Posterior cingulate gyrus (tissue), 11 donors: ENCODE measurements at places on chromosomes 12 and 14.

GRCh38 chr12:132513070-132513398 lies 23.1 kb downstream of the FBRSL1 start:
- no peak for DNase-seq

- DNase-seq = no peak
These were observed 54.5 kb upstream of the PRICKLE1 start for GRCh38 chr12:42643881-42644579.

DNA sequence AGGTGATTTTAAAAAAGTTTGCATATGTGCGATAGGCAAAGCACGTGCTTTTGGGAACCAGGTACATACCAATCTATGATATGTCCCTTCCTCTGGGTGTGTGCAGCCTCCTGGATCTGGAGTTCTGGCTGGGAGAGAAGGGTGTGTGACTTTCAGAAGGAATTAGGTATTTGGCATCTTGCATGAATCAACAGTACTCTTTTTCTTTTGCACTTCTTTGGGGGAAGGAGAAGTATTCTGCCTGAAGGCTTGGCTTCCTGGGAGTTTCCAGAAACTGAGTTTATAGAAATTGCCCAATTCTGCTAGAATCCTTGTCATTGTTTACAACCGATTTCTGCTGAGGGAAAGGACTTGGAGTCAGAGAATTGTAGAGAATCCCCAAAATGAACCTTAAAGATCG lies 2.9 kb upstream of the CLMN start:
- DNase-seq = no peak

GRCh38 chr14:102768223-102769048 lies 8.8 kb upstream of the TRAF3 start:
- DNase-seq = no peak

GRCh38 chr12:60602601-60603000 lies 1006.8 kb downstream of the SLC16A7 start:
- DNase-seq = no peak

- DNase-seq = no peak
These were observed 1.1 kb upstream of the JPH4 start for GRCh38 chr14:23579739-23580138.

- DNase-seq = no peak
These were observed 653.3 kb upstream of the MIS18BP1 start for GRCh38 chr14:45906257-45906656.

GRCh38 chr12:11545484-11546330 lies 103.8 kb upstream of the ETV6 start:
- DNase-seq = no peak

DNA sequence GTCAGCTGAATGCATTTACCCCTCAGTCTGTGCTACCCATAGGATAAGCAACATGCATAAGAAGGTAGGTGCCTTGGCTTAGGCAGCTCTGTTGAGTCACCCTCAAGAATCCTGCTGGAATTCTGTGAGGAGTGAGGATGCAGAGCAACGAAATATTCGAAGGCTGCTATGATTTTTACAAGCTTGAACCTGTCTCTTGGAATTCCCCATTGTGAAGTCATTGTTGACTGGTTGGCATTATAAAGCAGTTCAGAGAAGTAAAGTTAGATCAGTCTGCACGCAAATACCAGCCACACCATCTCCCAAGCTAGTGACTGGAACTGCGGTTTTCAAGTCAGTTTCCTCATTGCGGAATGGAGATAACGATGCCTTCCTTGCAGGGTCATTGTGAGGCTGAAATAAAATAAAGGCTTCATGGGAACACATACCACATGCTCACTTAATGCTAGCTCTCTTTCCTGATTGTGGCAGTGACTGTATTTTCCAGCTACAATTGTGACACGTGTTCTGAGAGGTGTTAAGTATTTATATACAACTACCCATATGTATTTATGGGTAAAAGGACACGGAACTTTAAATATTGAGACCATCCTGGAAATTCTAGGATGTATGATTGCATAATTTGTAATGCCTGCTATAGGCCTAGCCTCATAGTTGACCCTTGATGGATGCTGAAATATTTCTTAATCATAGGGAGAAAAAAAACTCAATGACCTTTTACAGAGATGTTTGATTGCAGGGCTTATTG lies 96.7 kb downstream of the ETV6 start:
- no peak for DNase-seq

GRCh38 chr14:91400696-91401095 lies 16.9 kb downstream of the CCDC88C start:
- no peak for DNase-seq

DNA sequence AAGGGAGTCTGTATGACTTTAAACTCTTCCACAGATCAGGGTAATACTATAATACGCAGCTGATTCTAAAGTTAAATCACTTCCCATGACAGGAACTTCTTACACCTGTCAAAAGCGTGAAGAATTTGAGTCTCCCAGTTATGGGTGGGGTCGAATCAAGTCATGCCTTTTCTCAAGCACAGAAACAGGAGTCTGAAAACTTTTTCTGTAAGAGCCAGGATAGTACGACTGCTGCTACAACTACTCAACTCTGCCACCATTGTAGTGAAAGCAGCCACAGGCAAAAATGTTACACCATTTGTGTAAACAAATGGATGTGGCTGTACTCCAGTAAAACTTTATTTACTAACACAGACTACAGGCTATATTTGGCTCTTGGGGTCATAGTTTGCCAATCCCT lies 90.3 kb downstream of the DUSP6 start:
- DNase-seq = no peak

- DNase-seq = peak; percentile 97
These were observed 4.2 kb upstream of the AJUBA start for GRCh38 chr14:22986508-22987054.

DNA sequence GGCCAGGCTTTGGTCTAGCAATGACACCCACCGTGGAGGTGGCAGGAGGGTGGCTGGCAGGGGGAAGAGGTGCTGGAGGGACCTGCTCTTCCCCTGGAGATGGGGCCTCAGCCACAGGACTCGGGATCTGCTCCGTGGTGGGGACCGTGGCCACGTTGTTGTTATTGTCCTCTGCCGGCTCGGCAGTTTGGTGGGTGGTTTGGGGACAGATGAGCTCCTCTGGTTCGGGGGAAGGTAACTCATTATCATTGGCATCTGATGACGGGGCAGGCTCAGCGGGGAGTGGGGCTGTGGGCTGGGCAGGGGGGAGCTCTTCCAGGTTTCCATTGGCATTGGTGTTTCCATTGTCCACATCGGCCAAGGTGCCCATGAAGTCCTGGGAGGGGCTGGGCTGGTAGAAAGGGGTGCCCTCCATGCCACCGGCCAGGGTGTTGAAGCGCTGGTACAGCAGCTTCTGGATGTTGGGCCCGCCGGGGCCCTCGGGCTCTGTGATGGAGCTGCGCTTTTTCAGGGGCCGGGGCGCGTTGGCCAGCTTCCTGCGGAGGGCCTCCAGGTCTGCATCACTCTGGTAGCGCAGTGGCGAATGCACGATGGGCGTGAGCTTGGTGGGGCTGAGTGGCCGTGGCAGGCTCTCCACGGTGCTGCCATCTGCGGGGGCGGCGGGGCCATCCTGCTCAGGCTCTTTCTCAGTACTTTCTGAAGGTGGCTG lies 24.3 kb downstream of the ZFYVE21 start:
- DNase-seq = no peak

GRCh38 chr12:46475972-46476645 lies 103.5 kb upstream of the SLC38A2 start:
- DNase-seq = no peak

GRCh38 chr12:119808441-119808840 lies 68.7 kb downstream of the CIT start:
- DNase-seq = no peak

- DNase-seq = peak; percentile 65
These were observed 164.6 kb downstream of the TMEM117 start for GRCh38 chr12:44000309-44000952.

DNA sequence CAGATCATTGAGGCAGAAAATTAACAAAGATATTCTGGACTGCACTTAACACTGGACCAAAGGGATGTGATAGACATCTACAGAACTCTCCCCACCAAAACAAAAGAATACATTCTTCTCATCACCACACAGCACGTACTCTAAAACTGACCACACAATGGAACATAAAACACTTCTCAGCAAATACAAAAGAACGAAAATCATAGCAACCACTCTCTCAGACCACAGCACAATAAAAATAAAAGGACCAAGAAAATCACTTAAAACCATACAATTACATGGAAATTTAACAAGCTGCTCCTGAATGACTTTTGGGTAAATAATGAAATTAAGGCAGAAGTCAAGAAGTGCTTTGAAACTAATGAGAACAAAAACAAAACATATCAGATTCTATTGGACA lies 254.0 kb upstream of the STXBP6 start:
- no peak for DNase-seq

DNA sequence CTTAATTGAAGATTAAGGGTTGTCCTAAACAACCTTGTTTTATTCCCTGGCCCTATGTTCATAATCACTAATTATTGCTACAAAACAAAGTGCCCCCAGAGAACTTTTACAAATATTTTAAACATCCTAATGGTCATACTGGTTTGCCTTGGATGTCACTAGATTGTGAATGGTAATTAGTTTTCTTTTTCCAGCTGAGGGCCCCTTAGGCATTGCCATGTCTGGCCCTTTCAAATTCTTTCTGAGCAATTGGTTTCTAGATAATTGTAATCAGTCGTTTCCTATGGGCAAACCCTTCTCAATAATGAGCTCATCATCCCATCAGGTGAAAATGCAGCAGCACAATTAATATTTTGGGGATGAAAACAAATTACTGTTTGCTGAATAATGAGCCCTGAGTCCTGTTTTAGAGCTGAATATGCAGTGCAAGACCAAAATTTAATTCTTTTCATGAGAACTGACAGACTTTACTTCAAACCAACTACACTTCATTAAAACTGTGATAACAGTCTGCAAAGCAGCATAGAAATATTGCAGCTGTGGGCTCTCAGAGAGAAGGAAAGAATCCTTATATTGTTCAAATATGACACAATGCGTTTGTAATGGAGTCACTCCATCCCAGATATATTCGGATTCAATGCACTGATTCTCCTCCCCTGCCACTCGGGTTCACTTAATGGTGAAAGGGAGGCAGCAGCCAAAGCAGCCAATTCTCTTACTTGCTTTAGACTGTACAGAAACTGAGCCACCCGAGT lies 67.7 kb upstream of the ARHGAP5 start:
- no peak for DNase-seq

- DNase-seq = no peak
These were observed 97.4 kb downstream of the PRKCH start for GRCh38 chr14:61418746-61419145.

GRCh38 chr14:101475456-101476257 lies 85.6 kb upstream of the DIO3 start:
- no peak for DNase-seq

DNA sequence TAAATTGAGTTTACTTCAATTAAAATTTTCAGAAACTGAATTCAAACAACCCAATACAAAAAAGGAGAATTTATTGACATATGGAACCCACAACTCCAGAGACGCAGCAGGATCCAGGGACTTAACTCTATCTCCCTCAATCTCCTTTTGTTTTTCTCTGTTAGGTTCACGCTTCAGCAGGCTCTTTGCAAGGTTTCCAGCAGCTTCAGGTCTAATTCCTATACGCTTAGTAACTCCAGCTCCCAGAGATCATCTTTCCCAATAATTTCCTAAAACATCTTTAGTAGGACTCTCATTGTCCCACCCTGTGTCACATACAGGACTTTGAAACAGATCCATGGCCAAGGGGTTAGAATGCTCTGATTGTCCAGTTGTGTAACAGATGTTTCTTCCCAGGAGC lies 175.2 kb downstream of the RMST start:
- DNase-seq = no peak

DNA sequence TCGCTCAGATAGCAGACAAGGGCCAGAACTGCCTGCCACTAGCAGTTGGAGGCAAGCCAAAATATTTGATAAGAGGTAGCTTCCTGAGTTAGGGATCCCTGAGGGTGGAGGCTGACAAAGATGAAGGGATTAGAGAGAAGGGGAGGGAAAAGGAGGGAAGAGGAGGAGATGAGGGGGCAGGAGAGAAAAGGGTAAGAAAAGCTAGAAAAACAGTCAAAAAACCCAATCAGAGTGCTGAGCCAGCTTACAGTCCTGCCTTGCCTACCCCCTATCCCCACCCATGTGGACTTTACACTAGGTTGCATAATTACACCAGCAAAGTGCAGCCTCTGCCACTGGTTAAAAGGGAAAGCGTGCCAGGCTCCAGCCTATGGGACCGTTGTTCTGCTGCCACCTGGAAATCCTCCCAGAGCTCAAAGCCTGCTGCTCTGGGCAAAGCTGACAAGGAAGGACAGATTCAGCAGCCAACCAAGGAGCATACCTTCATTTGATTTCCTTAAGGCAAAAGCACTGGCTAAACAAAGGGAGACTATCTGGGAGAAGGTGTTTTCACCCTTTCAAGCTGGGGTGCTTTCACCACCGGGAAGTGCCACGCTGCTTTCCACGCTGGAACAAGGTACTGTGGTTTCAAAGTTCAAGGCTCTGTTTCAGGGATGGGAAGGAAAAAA lies 3.8 kb upstream of the NUMB start:
- DNase-seq = peak; percentile 57

DNA sequence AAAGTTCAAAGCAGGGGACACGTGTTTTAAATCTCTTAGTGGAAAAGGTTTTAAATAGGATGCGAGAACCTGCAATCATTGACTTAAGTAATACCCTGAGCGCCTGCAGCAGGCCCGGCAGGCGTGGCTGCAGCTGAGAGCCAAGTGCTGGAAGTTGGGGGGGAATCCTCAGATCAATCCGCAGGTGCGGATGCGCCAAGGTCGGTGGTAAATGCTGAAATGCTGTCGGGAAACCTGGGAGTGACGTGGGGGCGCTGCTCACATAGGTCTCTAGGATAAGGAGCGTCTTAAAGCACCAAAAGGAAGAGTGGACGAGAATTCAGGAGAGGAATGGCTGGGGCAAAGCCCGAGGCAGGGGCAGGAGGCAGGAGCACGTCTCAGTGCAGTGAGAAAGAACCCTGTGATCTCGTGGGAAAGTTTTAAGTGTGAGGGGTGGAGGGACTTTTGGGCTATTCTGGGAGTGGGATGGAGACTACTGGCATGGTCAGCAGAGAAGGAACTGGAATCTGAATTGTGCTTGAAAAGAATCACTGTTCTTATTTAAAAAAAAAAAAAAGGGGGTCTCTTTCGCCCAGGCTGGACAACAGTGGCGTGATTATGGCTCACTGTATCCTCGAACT lies 883 bp upstream of the CDCA4 start:
- no peak for DNase-seq

DNA sequence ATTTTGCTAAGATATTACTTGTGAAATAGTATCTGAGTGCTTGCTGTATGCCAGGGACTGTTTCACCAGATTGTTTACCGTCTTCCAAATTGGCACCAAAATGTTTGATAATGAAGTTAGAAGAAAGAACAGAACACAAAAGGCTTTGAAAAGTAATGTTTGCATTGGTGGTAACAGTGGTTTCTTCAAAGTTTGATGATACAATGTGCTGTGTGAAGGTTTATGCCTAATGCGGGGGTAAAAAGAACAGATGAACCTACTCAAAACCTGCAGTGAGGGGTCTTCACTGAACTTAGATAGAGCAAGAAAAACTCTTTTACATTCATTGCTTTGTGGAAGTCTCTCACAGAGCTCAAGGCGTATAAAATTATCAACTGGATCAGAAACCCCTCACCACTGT lies 76.2 kb downstream of the PRKCH start:
- no peak for DNase-seq

DNA sequence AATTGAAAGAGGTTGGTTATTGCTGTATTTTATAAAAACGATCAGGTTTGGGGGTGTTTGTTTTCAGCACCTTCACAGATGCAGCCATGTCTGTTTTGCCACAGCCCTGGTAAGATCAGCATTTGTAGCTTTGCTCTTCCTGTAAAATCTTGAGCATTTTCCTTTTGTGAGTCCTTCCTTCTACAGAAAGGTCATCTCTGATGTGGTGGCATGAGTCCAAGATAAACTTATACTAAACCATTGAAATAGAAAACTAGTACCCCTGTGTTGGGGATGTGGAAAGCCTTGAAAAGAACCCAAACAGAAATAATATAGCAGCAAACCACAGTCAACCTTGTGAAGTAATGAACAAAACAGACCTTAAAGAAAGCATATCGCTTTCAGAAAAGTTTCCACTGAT lies 85.5 kb downstream of the TGFB3 start:
- DNase-seq = no peak
